ENCODE measurements at places on chromosomes 1 and 21. TPM values are rescaled to one million over a fixed set of nuclear protein-coding genes. Genes with fewer than 3 reads are reported as not detected.

DNA sequence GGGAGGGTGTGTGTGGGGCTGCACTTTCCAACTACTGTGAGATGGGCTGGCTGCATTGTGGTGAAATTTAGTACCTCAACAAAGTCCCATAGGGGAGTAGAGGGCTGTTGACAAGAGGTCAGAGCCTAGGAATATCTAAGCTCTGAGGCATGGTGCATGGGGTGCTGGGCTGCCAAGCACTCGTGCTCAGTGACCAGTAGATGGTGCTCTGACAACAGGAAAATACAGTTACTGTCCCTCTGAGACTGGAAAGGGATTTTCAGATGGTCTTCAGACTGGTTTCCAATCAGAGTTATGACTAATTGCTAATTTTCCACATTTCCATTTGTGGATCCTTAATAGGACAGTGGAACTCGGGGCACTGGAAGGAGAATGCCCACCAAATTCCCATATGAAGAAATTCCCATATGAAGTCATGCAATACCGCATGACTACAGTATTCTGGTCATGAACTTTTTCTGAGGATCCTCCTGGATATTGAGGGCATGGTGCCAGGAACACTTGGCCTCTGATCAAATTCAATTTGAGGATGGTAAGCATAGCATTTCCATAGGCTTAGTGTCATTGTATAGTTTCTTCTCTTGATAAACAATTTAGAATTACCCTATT, 4.1 kb upstream of the CACNA1E start:
- H3K27me3 ChIP-seq: peaks cover 38% of the 10 kb centered on the region
- no peaks in the 10 kb centered on the region for H3K36me3 ChIP-seq
- no peaks in the 10 kb centered on the region for H3K4me1 ChIP-seq
- H3K4me3 ChIP-seq: no peak overlapping the region

GRCh38 chr1:9292361-9293240, at the start of gene SPSB1:
SPSB1 (plus strand) TSS chr1:9292894; CDS start chr1:9355892, 62,998 bp downstream.
- H3K4me3 ChIP-seq: peak within 1 kb of the TSS; percentile 83
- peak; percentile 54 for DNase-seq
- peak within 1 kb of the TSS; percentile 60 for H3K27ac ChIP-seq
- H3K27me3 ChIP-seq: no peaks in the 10 kb centered on the region
- no peaks in the 10 kb centered on the region for H3K36me3 ChIP-seq
- peaks cover 42% of the 10 kb centered on the region for H3K4me1 ChIP-seq

The RAB42 gene
- 7.6 TPM for total RNA-seq

The OR2L5 gene
- total RNA-seq: not detected

DNA sequence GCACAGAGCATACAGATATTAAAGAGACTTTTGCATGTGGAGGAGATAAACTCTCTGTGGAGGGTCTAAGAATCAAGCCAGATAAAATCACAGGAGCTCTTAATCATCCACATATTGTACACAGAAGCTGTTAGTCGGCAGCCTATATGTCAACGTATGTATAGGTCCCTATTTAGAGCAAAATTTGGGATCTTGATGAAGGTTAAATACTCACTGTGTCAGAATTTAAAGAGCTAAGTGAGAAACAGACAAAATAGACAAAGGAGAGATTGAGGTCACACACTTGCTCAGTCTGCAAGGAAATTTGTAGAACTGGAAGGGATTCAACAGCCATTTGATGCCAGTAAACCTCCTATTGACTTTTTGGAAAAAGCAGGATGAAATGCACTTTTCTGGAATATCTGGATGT, 4.1 kb upstream of the IRF2BP2 start:
- peak overlapping the region; percentile 47 for H3K4me3 ChIP-seq
- peak overlapping the region; percentile 100 for H3K27ac ChIP-seq
- no peak for DNase-seq

DNA sequence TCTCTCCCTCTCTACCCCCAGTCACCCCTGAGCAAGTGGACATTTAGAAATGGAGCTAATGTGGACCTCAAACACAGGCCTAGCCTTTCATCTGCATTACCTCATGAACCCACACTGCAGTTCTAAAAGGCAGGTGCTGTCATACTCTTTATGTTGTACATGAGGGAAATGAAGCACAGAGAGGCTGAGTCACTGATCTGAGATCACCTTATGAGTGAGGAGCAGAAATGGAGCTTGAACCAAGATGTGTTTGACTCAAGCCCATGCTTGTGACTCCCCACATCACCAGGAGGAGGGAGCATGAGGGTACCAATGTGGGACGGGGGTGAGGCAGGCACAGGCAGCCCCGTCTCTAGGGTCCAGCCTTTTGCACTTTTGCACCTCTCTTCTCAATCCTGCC, 702.8 kb downstream of the PTPRU start:
- no peaks in the 10 kb centered on the region for H3K36me3 ChIP-seq
- H3K27ac ChIP-seq: no peak overlapping the region
- no peaks in the 10 kb centered on the region for H3K27me3 ChIP-seq
- H3K4me1 ChIP-seq: no peaks in the 10 kb centered on the region
- DNase-seq: no peak

GRCh38 chr1:201610858-201611257, 71.9 kb downstream of the NAV1 start:
- H3K4me3 ChIP-seq: no peak overlapping the region
- H3K27me3 ChIP-seq: no peaks in the 10 kb centered on the region
- no peaks in the 10 kb centered on the region for H3K4me1 ChIP-seq
- no peak for DNase-seq
- H3K36me3 ChIP-seq: no peaks in the 10 kb centered on the region
- no peak overlapping the region for H3K27ac ChIP-seq

DNA sequence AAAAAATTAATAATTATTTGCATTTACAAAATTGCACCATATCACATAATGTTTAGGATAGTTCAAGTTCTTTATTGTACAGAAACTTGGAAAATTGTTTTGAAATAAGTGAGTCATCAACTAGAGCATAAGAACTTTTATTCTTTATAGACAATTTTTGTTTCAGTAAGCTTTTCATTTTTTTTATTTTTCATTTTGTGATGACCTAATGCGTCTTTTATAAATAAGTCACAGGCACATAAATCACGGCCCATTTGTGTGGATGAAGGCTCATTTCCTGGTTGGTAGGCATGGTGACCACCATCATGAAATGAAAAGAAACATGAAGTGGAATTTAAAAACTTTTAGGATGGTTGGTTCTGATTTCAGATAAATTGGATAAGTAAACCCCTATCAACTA, 39.3 kb downstream of the SPAG17 start:
- H3K4me1 ChIP-seq: peaks cover 16% of the 10 kb centered on the region
- H3K4me3 ChIP-seq: no peak overlapping the region
- no peak overlapping the region for H3K27ac ChIP-seq
- no peak for DNase-seq
- H3K27me3 ChIP-seq: no peaks in the 10 kb centered on the region

- no peaks in the 10 kb centered on the region for H3K4me1 ChIP-seq
- no peak overlapping the region for H3K4me3 ChIP-seq
- H3K36me3 ChIP-seq: no peaks in the 10 kb centered on the region
- no peak overlapping the region for H3K27ac ChIP-seq
These were observed 106.7 kb upstream of the ETS2 start for GRCh38 chr21:38699048-38699447.

- no peak overlapping the region for H3K27ac ChIP-seq
- H3K4me1 ChIP-seq: no peaks in the 10 kb centered on the region
- no peaks in the 10 kb centered on the region for H3K36me3 ChIP-seq
- H3K4me3 ChIP-seq: no peak overlapping the region
- H3K27me3 ChIP-seq: peaks cover 27% of the 10 kb centered on the region
These were observed 270.8 kb downstream of the FOXD2 start for GRCh38 chr1:47708658-47709018.

DNA sequence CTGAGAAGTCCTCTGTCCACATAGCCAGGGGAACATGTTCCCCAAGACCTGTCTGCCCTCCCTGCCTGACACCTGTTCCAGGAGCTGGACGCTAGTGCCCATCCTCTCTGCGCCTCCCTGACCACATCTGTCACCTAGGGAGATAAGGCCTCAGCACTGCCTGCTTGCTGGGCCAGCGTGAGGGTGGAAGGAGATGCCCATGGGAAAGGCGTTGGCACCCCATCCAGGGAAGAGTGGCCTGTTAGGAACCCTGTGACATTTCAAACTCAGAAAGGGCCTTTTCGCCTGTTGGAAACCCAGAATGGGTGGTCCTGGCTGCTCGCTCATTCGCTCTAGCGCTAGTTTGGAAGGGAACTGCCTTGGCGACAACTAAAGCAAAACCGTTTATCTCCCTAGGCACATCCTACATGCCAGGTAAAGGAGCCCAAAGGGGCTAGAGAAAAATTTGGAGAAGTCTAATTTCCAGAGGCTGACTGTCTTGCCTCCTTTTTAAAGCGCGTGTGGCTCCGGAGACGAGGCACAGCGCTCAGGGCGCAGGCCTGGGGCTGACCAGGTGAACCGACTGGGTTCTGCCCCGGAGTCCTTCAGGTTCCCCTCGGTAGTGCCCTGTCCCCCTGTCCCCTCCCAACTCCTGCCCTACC, 410 bp downstream of the ACTA1 start:
- no peaks in the 10 kb centered on the region for H3K36me3 ChIP-seq
- H3K27ac ChIP-seq: no peak overlapping the region
- H3K27me3 ChIP-seq: no peaks in the 10 kb centered on the region

- no peaks in the 10 kb centered on the region for H3K36me3 ChIP-seq
- no peaks in the 10 kb centered on the region for H3K27me3 ChIP-seq
- peak within 1 kb of the TSS; percentile 69 for H3K4me3 ChIP-seq
These were observed at the start of gene AKT3 for GRCh38 chr1:243850202-243850451. AKT3 (minus strand) TSS chr1:243850243; CDS start chr1:243843170, 7,073 bp downstream.

The BARHL2 gene
- total RNA-seq: not detected

DNA sequence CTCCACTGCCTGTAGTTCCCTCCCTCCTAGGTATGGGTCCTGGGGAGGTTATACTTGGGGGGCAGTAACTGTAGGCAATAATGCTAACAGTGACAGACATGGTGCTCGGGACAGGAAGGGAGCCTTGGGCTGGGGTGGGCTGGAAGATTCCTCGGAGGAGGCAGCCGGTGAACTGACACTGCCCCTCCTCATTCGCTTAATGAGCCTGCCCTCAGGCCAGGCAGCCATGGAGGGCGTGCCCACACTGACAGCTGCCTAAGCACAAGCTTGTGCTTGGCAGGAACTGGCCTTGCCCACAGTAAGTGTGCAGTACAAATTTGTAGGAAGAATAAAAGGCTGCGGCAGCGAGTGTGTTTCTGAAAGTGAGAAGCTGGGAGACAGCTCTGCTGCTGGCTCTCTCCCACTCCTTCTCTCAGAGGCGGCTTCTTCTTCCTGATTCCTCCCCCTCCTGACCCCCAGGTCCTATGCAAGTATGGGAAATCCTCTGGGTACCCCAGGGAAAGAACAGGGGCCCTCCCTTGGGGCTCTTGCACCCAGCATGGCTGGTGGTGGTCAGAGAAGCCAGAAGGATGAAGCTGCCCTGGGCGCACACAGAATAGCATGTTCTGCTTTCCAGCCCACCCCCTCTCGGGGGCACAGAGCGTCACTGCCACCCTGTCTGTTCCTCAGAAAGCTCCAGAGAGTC, 23.6 kb downstream of the OPTC start:
- H3K4me1 ChIP-seq: peaks cover 85% of the 10 kb centered on the region
- H3K27ac ChIP-seq: no peak overlapping the region
- H3K4me3 ChIP-seq: no peak overlapping the region
- DNase-seq: no peak
- no peaks in the 10 kb centered on the region for H3K36me3 ChIP-seq

Measured in PC-9 (cell line).